ENCODE measurements at places on chromosomes 4 and X. TPM values are rescaled to one million over a fixed set of nuclear protein-coding genes. Genes with fewer than 3 reads are reported as not detected.

ASB11 gene
- total RNA-seq, result not detected

STPG2 gene
- 3.6 TPM for total RNA-seq

ZAR1 gene
- 0.27 TPM for total RNA-seq

CT47A7 gene
- total RNA-seq, result not detected

GLRA2 gene
- 44.4 TPM for total RNA-seq

RHOH gene
- 0.18 TPM for total RNA-seq

GPRASP1 gene
- total RNA-seq, result 40.5 TPM
